ENCODE measurements at places on chromosomes 4 and X.

DNA sequence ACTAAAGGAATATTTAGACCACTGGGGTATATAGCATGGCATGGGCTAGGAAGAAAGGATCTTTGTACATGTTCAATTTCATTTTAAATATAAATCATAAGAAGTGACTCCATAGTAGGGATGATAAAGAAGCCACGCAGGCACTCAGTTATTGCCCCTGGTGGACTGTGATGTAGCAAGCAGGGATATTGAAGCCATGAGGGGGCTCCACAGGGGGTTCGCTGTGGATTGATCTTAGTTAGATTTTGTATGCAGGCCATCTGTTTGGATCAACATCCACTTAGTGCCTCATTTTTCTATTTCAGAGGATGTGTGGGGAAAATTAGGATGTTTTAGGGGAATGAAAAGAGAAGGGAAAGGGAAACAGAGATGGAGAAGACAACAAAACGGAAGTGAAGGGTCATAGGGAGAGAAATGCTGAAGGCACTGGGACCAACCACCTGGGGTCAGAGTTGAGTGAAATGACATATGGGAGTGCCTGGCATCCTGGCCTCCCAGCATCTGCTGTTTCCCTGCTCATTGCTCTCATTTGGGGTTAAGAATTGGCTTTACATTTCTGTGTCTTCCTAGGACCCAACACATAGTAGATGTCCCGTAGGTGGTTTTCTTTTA is 11.2 kb upstream of the FREM3 start:
- no peak for DNase-seq

DNA sequence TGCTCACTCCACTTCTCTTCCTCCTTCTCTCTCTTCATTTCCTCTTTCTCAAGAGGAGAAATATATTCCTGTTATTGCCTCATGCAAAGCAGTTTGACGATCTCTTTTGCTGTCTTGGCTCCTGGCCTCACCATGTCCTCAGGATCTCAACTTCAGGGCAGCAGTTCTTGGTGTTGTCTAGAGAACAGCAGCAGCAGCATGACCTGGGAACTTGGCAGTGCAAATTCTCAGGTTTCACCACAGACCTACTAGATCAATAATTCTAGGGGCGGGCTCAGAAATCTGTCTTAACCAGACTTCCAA is 193.4 kb upstream of the EDNRA start:
- no peak for DNase-seq

- DNase-seq: no peak
These were observed 198.3 kb downstream of the STIM2 start for GRCh38 chr4:27058819-27059406.

DNA sequence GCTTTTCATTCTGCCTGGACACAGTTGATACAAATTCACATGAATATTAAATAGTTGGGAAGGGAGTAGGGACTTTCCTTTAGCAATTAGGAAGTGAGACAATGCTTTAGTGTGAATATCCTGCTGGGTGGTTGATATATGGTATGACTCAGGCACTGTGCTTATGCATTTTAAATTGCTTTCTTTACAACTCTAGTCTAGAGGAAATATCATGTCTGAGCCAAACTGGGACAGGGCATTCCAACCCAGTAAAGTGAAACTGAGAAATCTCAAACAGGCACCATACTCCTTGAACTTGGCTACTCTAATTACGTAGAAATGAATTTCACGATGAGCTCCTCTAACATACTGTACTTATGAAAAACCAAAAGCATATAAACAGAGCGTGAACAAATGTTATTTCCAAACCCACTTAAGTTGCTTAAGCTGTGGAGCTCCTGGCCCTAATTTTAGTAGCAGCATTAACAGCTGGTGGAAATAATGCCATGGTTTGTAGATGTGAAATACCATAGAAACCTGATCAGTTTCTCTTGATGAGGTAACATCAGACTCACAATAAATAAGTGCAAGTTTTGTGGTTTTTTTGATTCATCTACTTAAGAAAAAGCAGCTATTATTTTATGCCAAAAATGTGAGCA is 242.9 kb upstream of the GK2 start:
- DNase-seq: no peak

- no peak for DNase-seq
These were observed 88.2 kb downstream of the TASL start for GRCh38 chrX:30489323-30489722.

GRCh38 chrX:27381419-27381818 is 81.7 kb downstream of the PPP4R3C start:
- DNase-seq: no peak

- DNase-seq: no peak
These were observed 12.2 kb upstream of the NUP54 start for GRCh38 chr4:76160355-76160754.

Data from stimulated activated CD8-positive, alpha-beta memory T cell treated with anti-CD3 and anti-CD28 coated beads, Interleukin-4, amount 100 ng/mL, for 1 hour (primary cell).